ENCODE measurements at places on chromosomes 13 and 19. TPM values are rescaled to one million over a fixed set of nuclear protein-coding genes. Genes with fewer than 3 reads are reported as not detected.

DNA sequence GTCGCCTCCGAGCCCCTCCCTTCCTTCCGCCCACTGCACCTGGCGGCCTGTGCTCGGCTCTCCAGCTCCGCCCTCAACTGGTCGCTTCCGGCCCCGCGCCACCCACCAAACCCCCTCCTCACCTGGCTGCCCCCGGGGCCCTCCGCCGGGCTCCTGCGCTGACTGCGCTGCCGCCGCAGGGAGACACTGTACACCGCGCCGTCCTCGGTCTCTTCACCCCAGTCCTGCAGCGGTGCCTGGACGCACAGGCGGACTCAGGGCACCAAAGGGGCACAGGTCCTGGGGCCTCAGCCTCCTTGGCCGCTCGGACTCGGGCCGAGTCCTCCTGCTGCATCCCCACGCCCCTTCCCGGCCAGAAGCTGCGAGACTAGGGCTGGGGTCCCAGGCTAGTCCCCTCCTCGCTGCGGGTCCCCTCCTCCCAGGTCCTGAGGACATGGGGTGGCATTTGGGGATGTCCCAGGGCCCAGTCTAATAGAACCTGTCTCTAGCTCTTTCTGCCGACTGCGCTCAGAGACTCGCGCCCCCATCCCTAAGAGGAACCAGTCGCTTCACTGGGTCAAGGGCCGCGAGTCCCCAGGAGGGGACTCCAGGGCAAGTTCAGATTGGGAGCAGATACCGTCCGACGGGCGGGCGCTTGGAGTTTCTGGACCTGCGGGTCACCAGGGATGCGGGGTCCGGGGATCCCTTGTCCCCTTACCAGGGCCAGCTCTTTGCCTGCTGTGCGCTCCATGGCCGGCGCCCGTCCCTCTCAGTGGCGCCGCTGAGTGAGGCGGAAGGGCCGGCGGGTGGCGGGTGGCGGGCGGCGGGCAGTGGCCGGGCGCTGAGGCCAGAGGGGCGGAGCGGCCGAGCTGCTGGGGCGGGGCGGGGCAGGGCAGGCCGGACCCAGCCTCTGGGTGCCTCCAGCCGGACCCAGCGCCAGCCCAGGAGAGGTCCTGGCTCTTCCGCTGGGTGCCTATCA, at the start of gene RGL3:
RGL3 (minus strand) TSS at position 766 of the 958 bp plus-strand sequence; CDS start at position 730, 36 bp downstream.
- DNase-seq = no peak

GRCh38 chr19:18742838-18743783, 48.0 kb downstream of the COMP start:
- no peak for DNase-seq

The FCER2 gene
- 2.7 TPM for total RNA-seq

The PSG1 gene
- not detected for total RNA-seq

Measured in hematopoietic multipotent progenitor cell (in vitro differentiated cells).